ENCODE measurements at places on chromosomes 2 and 18. TPM values are rescaled to one million over a fixed set of nuclear protein-coding genes. Genes with fewer than 3 reads are reported as not detected.

The STON1 gene
- 0.45 TPM for total RNA-seq

The GGCX gene
- 18.8 TPM for total RNA-seq

The DSG1 gene
- total RNA-seq: not detected

The ADGRF3 gene
- total RNA-seq: 2.7 TPM

The FOXD4L1 gene
- not detected for total RNA-seq

The IL36A gene
- total RNA-seq: not detected

The CNNM3 gene
- 19.9 TPM for total RNA-seq

The THAP4 gene
- total RNA-seq: 36.4 TPM

The NDC80 gene
- 108 TPM for total RNA-seq

The FTCDNL1 gene
- 5.2 TPM for total RNA-seq

The PLEKHH2 gene
- total RNA-seq: 0.72 TPM

The VIT gene
- total RNA-seq: not detected

The PFN4 gene
- 0.32 TPM for total RNA-seq

The FSIP2 gene
- not detected for total RNA-seq

The RFTN2 gene
- total RNA-seq: not detected

The DAPL1 gene
- not detected for total RNA-seq

The LYPD6 gene
- not detected for total RNA-seq

The SCTR gene
- total RNA-seq: not detected

The FOXI3 gene
- not detected for total RNA-seq

The ANKRD30BL gene
- not detected for total RNA-seq

The TMEM37 gene
- not detected for total RNA-seq

The KCNG3 gene
- 0.19 TPM for total RNA-seq

The SCN7A gene
- total RNA-seq: not detected

The SH3BP4 gene
- total RNA-seq: 0.42 TPM

The PPP1R1C gene
- not detected for total RNA-seq

The ACADL gene
- total RNA-seq: not detected

The MYCN gene
- total RNA-seq: 0.19 TPM

The SCN9A gene
- total RNA-seq: not detected

The MTIF2 gene
- total RNA-seq: 44.2 TPM

The SLC35F6 gene
- 2.0 TPM for total RNA-seq

The ARHGAP28 gene
- not detected for total RNA-seq

The ALPP gene
- total RNA-seq: not detected

The AQP12B gene
- total RNA-seq: not detected

The CCDC148 gene
- total RNA-seq: not detected

The POTEJ gene
- total RNA-seq: not detected

The CLEC4F gene
- total RNA-seq: not detected

The FHL2 gene
- 1.6 TPM for total RNA-seq

The CXCR4 gene
- 72.6 TPM for total RNA-seq

The SULT1C3 gene
- not detected for total RNA-seq

The ASB18 gene
- total RNA-seq: not detected

The TMEM247 gene
- total RNA-seq: not detected

The WDR12 gene
- total RNA-seq: 83.0 TPM

The DTNA gene
- 0.27 TPM for total RNA-seq

The ZNF804A gene
- not detected for total RNA-seq

The CERKL gene
- total RNA-seq: not detected

The HAAO gene
- 0.52 TPM for total RNA-seq

The M1AP gene
- not detected for total RNA-seq

The GCFC2 gene
- 30.5 TPM for total RNA-seq

The SERPINB5 gene
- total RNA-seq: not detected

The ALPI gene
- total RNA-seq: not detected

The GPR148 gene
- total RNA-seq: not detected

The FARSB gene
- total RNA-seq: 46.4 TPM

The LONRF2 gene
- not detected for total RNA-seq

The RELCH gene
- total RNA-seq: 15.7 TPM

The DSG4 gene
- not detected for total RNA-seq

The RPRM gene
- total RNA-seq: not detected

The PJVK gene
- total RNA-seq: 2.4 TPM

All from activated naive CD4-positive, alpha-beta T cell treated with anti-CD3 and anti-CD28 coated beads for 36 hours (primary cell).